ENCODE measurements at places on chromosomes 3 and 15.

GRCh38 chr3:47009225-47010110 is 30.0 kb downstream of the NBEAL2 start:
- DNase-seq, result peak; percentile 81

- DNase-seq, result no peak
Observed at GRCh38 chr3:187720337-187720670, 17.9 kb upstream of the RTP2 start.

- no peak for DNase-seq
Observed at GRCh38 chr3:184335291-184335660, 2.1 kb upstream of the FAM131A start.

- DNase-seq, result no peak
Observed at GRCh38 chr15:62571072-62571471, 406.0 kb upstream of the C2CD4B start.

- no peak for DNase-seq
Observed at GRCh38 chr15:58510715-58511598, 79.2 kb downstream of the LIPC start.

DNA sequence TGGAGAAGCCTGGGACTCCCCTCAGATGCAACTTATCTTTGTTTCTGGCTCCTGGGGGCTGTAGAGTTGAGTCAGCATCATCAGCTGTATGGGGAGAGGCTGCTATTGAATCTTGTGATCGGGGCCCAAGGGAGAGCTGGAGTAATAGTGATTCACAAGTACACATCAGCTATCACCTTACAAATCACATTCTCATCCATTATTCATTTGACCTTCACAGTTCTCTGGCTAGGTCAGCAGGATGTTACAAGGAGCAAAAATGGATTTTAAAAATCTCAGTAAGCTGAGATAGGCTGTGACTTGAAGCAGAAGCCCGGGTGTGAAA is 175.0 kb downstream of the OPA1 start:
- DNase-seq, result no peak

DNA sequence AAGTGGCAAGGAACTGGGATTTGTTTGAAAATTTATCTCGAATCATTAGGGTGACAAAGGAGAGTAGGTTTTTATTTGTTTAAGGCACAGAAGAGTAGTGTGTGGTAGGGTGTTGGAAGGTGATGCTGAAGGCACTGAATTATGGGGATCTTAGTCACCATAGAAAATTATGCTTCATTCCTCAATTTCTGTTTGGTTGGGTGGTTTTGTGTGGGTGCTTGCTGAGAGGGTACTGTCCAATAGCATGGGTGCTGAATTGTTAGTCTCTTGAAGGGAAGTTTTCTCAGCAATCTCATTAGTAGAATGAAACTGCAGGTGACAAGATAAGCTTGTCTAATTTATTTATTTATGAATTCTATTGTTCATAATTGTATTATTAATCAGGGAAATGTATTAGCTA is 610.9 kb downstream of the AGBL1 start:
- no peak for DNase-seq

DNA sequence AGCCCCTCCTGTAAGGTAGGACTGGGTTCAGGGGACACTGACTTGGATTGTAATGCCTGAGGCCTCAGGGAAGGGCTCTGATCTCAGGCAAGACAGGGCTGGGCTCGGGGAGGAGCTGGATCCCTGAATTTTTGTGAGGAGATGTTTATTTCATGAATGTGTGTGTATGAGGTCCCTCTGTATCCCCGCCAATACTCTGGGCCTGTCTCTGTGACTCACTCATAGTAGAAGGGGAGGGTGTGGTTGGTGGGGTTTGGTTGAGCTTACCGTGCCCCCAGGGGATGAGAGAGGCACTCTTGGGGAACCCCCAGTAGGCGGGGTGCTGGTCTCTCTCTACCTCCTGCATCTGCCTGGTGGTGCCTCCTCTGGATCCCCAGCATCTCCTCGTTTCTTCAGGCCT is 28.1 kb downstream of the RPSA start:
- no peak for DNase-seq

GRCh38 chr3:13879946-13880810 is at the start of gene WNT7A:
TSS of gene WNT7A (minus strand) at chr3:13880071. CDS start at chr3:13879816, 255 bp downstream.
- DNase-seq, result peak; percentile 76

GRCh38 chr15:52462806-52463360 is 65.8 kb downstream of the MYO5A start:
- no peak for DNase-seq

DNA sequence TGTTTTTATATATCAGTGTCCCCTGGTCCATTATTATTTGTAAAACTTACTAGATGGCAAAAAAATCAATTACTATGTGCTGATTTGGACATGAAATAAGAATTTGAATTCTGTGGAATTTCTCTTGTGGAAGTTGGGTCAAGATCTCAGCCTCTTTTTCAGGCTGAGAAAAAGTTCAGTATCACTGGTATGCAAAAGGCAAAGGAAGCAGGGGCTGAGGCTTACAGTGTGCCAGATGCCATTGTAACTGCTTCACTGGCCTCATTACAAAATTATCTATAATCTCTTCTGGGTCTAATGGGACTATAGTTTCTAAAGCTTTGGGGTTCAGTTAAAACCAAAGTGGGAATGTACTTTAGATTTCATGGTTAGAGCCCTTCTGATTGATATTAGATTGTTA is 125.9 kb upstream of the SLC7A14 start:
- DNase-seq, result no peak

- no peak for DNase-seq
Observed at GRCh38 chr15:41241221-41241964, 10.3 kb downstream of the CHP1 start.

- no peak for DNase-seq
Observed at GRCh38 chr3:31895471-31895870, 85.6 kb downstream of the OSBPL10 start.

- no peak for DNase-seq
Observed at GRCh38 chr15:63274427-63274826, 3.0 kb upstream of the APH1B start.

GRCh38 chr3:40332684-40333083 is 23.2 kb downstream of the EIF1B start:
- no peak for DNase-seq

DNA sequence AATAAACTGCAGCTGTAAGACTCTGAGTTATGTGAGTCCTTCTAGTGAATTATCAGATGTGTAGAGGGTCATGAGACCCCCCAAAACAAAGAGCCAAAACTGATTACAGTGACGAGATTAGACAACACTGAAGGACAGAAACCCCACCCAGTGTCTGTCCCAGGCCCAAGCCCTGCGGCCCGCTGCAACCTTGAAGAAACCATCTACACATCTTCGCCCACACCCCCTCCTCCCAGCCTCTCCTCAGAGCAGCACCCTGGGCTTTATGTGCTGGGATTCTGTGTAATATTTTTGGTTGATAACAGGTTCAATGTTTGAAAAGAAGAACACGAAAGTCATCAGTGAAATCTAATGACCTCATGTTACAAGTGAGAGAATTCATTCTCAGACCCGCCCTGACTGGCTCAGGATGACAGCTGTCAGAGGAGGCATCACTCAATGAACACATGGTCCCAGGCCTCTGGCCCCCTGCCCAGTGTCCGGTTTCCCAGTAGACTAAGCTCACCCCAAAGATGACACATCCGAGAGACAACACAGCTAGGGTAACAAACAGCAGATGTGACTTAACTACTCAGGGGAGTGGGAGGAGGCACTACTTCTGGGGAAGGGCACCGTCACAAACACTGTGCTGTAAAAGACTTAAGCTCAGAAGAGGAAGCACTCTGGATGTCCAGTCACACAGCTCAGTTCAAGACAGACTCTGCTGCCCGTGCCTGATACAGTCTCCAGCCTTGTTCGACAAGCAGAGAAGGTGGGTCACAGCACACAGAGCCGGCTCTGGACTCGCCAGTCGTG is 48.9 kb downstream of the NIPA2 start:
- DNase-seq, result no peak

DNA sequence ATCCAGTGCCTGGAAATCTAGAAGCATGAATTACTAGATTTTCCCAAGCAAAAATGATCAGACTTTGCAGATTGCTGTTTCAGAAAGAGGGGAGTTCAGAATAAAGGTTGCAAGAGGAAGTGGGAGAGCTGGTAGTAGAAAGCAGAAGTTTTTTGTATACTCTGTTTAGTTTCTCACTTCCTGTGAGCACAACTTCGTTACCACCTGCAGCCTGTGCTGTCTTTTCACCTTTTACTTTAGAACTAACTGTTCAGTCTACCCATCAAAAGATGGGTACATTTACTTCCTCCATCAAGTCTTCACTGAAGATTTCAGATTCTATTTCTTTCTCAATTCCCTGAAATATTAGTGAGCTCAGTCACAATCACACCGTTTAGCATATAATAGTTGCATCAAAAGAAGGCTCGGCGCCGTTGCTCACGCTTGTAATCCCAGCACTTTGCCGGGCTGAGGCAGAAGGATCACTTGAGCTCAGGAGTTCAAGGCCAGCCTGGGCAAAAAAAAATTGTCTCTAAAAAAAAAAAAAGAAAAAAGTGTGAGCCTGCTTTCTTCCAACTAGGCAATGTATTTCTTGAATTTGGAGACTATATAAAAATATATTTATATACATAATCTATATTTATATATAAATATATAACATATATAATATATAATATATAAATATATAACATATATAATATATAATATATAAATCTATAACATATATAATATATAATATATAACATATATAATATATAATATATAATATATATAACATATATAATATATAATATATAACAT is 1.8 kb upstream of the CEP97 start:
- DNase-seq, result no peak

- no peak for DNase-seq
Observed at GRCh38 chr3:94303897-94304296, 241.0 kb downstream of the NSUN3 start.

DNA sequence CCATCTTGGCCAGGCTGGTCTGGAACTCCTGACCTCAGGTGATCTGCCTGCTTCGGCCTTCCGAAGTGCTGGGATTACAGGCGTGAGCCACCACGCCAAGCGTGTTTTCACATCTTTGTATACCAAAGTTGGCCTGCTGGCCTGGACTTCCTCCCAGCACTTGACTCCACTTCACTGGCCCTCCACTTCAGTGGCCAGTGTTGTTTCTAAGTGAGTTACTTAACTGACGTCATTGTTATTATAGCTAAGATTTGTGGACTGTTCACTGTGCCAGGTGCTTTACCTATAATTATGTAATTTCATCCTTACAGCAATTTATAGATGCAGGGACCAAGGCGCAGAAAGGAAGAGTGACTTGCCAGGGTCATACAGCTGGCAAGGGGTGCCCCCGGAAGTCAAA is 52.0 kb downstream of the HRH1 start:
- DNase-seq, result no peak

GRCh38 chr3:129613367-129613740 is 6.9 kb upstream of the PLXND1 start:
- DNase-seq, result no peak

- DNase-seq, result no peak
Observed at GRCh38 chr3:24202071-24202470, 257.0 kb downstream of the NR1D2 start.

- DNase-seq, result no peak
Observed at GRCh38 chr15:89766357-89767311, 9.5 kb upstream of the MESP2 start.

- DNase-seq, result no peak
Observed at GRCh38 chr3:175383371-175383770, 524.2 kb downstream of the NAALADL2 start.

DNA sequence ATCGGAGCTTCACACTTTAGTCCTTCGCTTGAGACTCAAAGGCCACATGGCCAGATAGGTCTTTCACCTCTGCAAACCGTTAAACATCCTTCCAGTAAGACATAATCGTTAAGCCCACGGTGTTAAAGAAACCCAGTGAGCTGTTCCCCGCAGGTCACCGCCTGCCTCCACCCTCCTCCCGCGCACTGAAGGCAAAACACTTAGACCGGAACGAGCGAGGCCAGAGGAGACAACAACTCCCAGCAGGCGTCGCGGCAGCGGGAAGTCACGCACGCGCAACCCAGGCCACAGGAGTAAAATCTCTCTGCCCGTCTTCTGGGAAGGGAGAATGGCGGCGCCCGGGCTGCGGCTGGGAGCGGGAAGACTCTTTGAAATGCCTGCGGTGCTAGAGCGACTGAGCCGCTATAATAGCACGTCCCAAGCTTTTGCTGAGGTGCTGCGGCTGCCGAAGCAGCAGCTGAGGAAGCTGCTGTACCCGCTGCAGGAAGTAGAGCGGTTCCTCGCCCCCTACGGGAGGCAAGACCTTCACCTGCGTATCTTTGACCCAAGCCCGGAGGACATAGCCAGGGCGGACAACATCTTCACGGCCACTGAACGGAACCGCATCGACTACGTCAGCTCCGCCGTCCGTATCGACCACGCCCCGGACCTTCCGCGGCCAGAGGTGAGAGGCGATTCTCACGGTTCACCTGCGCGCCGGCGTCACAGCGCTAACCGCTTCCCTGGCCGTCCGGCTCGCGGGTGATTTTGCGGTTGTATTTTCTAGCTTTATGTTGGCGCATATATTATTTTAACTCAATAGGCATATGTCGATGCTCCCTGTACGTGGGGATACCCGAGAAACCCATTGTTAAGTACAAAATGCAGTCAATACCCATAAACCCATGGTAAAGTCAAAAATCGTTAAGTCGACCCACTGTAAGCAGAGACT is at the start of gene GTPBP8:
Gene GTPBP8 (plus strand): TSS at position 313 of the 931 bp plus-strand sequence. CDS start 16 bp downstream, at position 329.
- peak; percentile 82 for DNase-seq

DNA sequence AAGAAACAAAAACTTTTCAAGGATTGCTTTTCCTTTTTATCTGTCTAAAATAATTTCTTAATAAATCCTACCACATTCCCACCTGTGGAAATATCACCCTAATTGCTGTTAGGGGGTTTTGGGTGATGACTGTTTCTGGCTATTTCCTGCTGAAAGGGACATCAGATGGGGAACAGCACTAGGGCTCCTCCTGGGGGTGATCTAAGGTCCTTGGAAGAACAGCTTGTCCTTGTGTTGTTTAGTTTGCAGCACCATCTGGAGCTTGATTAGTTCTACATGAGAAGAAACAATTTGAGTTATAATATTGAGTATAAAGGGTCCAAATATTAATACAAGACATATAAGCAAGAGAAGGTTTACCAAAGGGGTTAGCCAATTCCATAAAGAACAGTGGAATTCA is 18.7 kb downstream of the OR5H15 start:
- DNase-seq, result no peak

DNA sequence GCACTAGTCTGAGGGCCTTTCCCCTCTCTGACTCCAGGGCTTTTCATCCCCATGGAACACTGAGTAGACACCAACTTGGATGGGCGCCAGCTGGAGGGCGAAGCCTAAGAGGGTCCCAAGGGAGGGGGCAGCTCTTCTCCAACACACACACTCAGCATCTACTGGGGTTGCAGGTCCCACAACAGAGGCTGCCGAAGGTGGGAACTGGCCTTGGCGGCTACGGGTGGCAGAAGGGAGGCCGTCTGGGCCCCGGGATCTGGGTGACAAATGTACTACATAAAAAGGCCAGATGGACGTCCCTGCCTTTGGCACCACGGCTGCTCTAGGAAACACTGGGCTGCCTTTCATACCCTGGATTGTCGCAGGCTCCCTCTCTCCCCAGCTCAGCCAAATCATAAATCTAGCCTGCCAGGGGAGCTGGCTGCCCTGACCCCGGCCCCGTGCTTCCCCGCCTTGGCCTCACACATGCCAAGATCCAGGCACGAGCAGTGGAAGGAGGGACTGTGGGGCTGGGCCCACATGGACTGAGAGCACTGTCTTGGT is 31.5 kb downstream of the SEMA5B start:
- no peak for DNase-seq

- no peak for DNase-seq
Observed at GRCh38 chr15:87597346-87598052, 659.0 kb downstream of the NTRK3 start.

Measured in activated T-cell treated with anti-CD3 and anti-CD28 coated beads, Interleukin-2, amount 50 U/mL, for 1 hour (primary cell).